ENCODE measurements at places on chromosomes 7 and 10.

GRCh38 chr7:137820156-137820555 is 26.6 kb downstream of the DGKI start:
- DNase-seq: no peak

DNA sequence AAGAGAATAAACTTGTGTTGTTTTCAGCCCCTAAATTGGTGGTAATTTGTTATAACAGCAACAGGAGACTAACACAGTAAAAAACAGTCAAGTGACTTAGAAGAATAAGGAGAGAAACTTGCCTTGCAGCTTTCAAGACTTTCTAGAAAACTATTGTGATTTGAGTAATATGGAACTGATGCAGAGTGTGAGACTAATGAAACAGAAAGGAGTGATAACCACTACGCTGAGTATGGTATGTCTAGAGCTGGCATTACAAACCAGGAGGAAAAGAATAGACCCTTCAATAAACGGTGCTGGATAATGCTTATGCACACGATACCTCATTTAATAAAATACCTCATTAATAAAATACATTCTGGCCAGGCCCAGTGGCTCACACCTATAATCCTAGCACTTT is 99.9 kb downstream of the CREM start:
- no peak for DNase-seq

GRCh38 chr10:100751211-100751933 is 6.0 kb downstream of the PAX2 start:
- DNase-seq: no peak

DNA sequence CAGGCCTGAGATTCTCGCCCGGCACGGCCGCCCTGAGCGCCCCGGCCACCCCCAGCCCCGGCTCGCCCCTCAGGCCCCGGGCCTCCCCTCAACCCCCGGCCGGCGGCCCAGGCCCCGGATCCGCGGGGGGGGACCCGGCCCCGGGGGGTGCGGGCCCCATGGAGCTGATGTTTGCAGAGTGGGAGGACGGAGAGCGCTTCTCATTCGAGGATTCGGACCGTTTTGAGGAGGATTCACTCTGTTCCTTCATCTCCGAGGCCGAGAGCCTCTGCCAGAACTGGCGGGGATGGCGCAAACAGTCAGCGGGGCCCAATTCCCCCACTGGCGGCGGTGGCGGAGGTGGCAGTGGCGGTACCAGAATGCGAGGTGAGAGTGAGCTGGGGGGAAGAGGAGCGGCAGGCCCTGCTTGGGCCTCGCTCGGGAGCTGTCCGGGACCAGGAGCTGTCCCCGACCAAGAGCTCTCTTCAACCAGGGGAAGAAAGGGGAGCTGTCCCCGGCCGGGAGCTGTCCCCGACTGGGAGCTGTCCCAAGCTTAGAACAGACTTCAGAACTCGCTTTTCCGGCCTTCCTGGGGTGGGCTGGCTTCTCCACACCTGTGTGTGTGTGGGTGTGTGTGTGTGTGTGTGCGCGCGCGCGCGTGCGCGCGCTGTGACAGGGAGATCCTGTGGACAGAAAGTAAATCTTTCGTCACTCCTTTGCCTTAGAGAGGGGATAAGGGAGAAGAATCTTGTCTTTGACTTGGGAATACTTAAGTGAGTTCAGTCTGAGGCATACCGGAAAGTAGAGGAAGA is 510 bp downstream of the ZSWIM8 start:
- DNase-seq: no peak

DNA sequence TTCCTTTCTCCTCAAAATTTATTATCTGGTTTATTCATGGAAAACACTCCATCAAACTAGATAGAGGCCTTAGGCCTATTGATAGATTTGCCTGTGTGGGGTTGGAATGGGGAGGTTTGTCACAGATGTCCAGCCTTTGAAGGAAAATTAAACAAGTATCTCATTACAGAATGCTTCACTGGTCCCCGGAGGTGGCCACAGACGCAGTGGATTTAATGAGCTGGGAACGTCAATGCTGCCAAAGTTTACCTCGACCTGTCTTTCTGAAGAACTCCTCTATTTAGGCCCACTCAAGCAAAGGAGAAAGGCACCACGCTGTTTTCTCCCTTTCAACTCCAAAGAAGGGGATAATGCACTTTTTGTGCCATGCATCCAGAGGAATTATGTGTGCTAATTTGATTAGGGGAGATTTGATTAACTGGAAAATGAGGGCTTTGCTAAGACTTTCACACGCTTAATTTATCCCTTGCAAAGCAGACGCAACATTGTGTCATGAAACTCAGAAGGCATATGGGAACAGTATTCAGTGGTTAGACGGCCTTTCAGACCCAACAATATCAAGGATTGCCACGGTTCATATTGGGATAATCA is 558.8 kb upstream of the GALNT17 start:
- DNase-seq: no peak

DNA sequence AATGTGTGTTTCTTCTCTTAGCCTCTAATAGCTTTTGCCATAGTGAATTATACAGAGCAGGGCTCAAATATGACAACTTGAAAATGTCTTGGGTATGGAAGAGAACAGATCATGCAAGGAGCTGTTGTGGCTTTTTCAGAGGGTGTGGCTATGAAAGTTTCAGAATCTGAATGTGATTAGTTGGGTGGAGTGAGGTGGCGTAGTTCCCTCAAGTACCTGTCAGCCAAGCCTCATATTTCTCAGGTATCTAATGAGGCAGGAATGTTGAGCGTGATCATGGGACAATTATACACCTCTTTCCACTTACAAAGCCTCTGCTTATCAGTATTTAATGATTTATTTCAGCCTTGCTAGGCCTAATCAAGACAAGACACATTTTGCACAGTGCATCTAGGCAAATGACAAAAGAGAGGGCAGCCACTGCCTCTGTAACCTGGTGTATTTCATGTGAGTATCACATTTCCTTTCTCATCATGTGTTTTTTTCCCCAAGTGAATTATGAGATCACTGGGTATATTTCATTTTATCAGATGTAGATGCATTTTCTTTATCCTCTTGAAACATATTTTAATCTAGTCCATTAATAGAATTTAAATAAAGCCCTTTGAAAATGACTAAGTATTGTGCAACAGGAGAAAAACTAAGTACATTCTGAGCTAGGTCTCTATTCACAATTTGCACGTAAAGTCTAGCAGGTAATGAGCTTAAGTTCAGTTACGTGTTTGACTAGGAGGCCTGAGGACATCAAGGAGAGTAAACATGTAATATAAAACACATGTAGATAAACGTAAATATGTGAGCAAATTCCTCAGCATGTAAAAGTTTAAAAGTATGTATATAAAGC is 644.4 kb upstream of the IGFBP3 start:
- no peak for DNase-seq

GRCh38 chr7:114574384-114574783 is 159.8 kb downstream of the FOXP2 start:
- no peak for DNase-seq

DNA sequence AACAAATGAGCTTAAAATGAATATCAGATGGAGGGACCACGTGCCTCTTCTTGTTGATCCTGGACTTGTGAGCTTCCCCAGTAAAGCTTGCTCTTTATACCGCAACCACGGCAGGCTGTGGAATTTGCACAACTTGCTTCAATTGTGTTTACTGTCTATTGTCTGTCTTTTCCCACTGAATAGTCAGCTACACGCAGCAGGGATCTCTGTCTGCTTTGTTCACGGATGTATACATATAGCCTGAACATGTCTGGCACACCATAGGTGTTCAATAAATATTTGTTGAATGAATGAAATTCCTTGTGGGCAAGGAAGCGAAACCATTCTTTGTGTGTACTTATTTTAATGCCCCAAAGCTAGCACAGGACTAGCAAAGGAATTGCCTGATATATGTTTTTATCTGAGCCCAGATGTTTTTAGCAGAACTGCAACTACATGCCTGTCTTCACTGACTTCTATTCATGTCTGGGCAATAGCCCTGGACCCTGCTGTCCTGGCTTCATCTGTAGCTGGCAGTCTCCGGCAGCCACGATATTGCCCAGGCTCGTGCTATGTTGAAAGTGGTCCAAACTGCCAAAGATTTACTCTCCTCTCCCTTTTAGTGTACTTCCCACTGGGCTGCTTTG is 29.9 kb upstream of the IFRD1 start:
- no peak for DNase-seq

DNA sequence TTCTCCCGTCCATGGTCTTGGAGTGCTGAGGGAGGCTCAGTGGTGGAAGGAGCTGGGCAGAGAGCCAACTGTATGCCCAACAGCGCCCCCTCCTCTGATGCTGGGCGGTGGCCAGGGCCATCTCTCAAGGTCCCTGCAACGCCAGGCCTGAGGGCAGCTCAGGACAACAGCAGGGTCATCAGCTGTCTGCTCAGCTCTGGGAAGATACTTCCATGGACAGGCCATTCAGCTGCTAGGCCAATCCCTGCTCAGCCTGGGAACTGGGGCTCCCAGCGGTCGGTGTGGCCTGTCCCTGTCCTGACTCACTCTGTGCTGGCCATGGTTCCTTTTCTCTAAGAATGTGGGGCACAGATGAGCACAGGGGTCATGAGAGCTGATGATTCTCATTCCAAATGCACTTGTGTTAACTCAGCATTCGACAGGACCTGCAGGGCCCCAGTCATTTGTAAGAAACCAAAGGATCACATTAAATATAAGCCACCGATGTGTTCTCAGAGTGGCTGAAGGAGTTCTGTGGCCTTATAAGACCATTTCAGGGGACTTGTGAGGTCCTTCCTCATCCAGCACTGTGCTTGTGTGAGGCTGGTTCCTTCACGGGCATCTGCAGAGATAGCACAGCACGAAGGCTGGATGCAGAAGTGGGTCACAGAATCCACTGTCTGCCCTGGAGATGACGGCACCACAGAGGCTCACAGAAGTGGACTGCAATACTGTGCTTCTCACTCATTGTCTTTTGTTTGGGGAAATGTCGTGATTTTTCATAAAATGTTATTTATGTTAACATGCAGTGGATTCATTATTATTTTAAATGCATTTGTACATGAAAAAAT is 73.0 kb downstream of the ADCY1 start:
- DNase-seq: no peak

GRCh38 chr7:141118767-141119166 is 44.9 kb downstream of the TMEM178B start:
- DNase-seq: no peak

GRCh38 chr10:110698782-110699201 is 54.7 kb downstream of the RBM20 start:
- no peak for DNase-seq

GRCh38 chr10:51204701-51205100 is 130.4 kb downstream of the PRKG1 start:
- no peak for DNase-seq

DNA sequence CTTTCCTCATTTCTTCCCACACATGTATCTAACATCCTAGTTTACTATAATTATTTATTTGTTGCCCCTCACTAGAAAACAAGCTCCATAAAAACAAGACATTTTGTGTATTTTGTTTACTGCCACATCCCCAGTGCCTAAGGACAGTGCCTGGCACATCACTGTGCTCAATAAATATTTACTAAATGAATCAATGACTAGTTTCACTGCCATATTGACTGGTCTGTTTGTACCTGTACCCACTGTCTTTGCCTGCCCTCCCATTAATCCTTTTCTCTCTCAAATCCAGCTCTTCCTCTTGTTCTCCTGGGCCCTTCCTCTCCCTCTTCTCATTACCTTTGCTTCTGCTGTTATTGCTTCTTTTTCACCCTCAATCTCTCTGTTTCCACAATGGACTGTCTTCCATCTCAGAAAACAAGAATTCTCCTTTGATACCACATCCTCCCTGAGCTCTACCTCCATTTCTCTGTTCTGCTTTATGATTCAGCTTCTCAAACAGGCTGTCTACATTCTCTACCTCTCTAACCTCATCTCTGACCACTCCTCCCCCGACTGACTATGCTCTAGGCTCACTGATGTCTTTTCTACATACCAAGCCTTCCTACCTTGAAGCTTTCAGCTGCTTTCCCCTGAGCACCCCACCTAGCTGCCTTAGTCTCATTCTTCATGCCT is 8.3 kb upstream of the FAM133B start:
- DNase-seq: no peak

GRCh38 chr7:14793151-14793550 is 109.4 kb downstream of the DGKB start:
- DNase-seq: no peak

GRCh38 chr7:104956753-104957450 is 57.1 kb upstream of the KMT2E start:
- no peak for DNase-seq

DNA sequence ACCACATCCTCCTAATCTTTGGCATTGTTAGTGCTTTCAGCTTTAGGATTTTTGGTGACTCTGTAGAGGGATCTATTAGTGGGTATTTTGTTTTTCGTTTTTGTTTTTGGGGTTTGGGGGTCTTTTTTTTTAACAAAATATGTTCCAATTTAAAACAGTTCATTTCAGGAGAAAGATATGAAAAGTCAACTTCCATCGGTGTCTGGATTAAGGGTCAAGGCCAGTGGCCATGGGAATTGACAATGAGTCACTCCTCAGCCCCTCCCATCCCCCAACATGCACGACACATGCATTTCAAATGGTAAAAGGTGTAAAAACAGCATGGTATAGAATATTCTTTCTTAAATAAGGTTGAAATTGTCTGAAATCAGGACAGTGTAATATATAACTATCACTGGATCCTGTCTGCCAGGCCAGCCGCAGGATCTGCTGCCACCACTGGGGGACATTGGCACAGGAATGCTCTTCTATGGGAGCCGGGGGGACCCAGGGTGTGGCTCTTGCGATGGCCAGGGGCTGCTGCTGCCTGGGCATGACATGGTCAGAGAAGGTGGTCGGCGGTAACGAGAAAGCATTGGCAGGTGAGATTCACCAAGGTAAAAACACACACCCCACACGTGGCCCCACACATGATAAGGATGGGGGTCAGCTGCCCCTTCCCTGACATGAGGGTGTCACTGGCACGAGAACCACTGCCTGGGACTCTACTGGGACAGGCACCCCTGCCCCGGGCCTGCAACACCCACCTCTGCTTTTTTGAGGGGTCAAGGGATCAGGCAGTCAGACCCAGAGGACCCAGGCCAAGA is 126.2 kb upstream of the KCTD7 start:
- no peak for DNase-seq

- no peak for DNase-seq
Measured at GRCh38 chr7:99267481-99267840, 5.2 kb upstream of the MYH16 start.

DNA sequence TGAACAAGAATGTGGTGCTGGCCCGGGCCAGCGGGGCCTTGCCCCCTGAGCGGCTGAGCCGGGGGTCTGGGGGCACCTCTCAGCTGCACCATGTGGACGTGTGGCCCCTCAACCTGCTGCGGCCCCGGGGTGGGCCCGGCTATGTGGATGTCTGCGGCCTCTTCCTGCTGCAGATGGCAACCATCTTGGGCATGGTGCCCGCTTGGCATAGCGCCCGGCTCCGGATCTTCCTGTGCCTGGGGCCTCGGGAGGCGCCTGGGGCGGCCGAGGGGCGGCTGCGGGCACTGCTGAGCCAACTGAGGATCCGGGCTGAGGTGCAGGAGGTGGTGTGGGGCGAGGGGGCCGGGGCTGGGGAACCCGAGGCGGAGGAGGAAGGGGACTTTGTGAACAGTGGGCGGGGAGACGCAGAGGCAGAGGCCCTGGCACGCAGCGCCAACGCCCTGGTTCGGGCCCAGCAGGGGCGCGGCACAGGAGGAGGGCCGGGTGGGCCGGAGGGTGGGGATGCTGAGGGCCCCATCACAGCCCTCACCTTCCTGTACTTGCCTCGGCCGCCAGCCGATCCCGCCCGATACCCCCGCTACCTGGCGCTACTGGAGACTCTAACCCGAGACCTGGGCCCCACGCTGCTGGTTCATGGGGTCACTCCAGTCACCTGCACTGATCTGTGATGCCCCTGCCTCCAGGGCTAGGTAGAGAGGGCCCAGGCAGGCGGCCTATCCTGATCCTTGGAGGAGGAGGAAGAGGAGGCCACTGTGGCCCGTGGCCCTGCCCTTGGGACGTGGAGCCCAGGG is 1.1 kb upstream of the TRIP6 start:
- no peak for DNase-seq
